Tibial nerve (tissue), 4 donors: ENCODE measurements at places on chromosomes 11 and 22. TPM values are rescaled to one million over a fixed set of nuclear protein-coding genes. Genes with fewer than 3 reads are reported as not detected.

DNA sequence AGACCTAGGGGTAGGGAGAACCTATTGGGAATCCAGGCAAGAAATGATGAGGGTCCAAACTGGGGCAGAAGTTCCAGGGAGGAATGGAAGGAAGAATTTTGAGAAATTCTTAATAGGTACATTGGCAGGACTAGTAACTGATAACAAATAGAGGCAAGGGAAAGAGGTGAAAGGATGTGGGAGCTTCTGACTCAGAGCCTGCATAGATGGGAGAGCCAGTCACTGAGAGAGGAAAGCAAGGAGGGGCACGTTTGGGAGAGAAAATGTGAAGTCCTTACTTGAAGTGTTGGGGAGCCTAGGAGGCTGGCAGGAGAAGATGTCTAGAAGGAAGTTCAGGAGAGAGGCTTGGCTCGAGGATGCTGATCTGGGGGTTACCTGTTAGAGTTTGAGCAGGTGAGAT is 104.6 kb upstream of the NCAM1 start:
- no peak for DNase-seq

TIMP3 gene
- total RNA-seq: 925 TPM

KDELR3 gene
- total RNA-seq: 10.1 TPM

C22orf42 gene
- not detected for total RNA-seq

GRCh38 chr11:74839446-74839845 is 90.8 kb downstream of the RNF169 start:
- no peak for DNase-seq

GRCh38 chr11:2793701-2794045 is 91.9 kb downstream of the CDKN1C start:
- DNase-seq: no peak

DNA sequence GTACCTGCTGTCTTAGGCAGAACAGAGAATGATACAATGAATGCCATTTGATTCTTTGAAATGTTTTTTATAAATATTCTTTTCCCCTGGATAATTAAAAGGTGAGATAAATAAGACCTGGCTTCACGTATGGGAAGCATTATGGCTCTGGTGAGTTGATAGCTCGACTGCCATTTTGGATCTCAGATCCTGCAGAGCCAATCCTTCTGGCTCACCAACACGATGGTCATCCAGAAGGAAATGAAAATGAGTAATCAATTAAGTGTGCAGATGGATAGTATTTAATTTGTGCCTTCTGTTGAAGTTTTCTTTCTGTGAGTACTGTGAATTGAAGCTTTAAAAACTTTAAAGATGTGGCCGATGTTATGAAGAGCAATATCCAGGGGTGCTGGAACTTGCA is 2.7 kb downstream of the TNRC6B start:
- no peak for DNase-seq

- no peak for DNase-seq
Observed at GRCh38 chr11:47308050-47308823, 38.3 kb downstream of the MADD start.

BLID gene
- 7.0 TPM for total RNA-seq

GRCh38 chr11:1515082-1516060 is 28.8 kb upstream of the MOB2 start:
- peak; percentile 78 for DNase-seq

DNA sequence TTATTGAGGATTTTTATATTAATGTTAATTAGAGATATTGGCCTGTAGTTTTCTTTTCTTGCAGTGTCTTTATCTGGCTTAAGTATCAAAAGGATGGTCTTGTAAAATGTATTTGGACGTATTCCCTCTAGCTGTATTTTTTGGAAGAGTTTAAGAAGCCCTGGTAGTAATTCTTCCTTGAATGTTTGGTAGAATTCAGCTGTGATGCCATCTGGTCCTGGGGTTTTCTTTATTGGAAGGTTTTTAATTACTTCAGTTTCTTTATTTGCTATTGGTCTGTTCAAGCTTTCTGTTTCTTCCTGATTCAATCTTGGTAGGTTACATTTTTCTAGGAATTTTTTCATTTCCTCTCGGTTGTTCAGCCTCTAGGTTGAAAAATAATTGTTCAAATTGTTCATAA is 255.0 kb upstream of the TBCEL start:
- no peak for DNase-seq

SCGB1D2 gene
- total RNA-seq: not detected

APLNR gene
- 0.63 TPM for total RNA-seq

GRCh38 chr11:3014057-3014938 is 22.2 kb upstream of the NAP1L4 start:
- no peak for DNase-seq

OTOG gene
- total RNA-seq: not detected

ANO5 gene
- total RNA-seq: 1.1 TPM

DNA sequence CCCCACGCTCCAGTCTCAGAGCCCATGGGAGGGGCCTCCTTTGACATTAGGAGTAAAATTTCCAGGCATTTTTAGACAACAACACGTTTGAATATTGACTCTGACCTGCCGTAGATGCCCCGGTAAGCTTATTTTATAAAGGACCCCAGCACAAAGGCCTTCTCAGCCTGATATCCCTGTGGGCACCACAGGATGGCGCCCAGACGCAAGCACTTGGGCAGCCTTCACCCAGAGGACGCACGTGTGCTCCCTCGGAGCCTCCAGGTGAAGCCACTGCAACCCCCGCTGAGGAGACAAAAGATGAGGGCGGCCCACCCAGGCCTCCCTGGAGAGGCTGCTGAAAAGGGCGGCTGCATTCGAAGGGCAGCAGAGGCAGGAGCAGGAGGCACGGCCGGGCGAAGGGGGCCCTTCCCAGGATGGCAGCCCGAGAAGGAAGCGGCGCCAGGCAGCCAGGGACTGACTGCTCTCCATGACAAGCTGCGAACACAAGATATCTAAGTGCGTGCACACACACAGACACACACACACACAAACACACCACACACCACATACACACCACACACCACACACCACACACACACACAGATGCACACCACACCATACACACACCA is 15.2 kb upstream of the TH start:
- no peak for DNase-seq

GRCh38 chr22:24155627-24156140 is 25.6 kb upstream of the SUSD2 start:
- DNase-seq: peak; percentile 65

DNA sequence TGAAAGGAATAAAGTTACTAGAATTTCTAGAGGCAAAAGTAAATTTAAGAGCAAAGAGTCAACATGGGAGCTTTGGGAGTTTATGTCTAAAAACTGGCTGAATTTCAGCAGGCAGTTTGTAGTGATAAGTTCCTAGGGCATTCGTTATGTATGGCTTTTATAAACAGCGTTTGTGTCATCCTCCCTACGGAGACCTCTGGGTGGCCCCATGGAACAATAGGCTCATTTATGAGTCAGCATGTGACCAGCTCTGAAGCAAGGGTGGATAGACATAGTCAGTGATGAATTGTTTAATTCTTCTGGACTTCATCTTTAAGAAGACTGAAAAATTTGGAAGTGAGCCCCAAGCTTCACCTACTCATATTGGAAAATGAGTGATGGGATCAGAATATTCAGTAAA is 37.1 kb downstream of the SVIP start:
- DNase-seq: no peak

- peak; percentile 55 for DNase-seq
Observed at GRCh38 chr11:64233913-64234586, at the start of gene VEGFB. Gene VEGFB, plus strand, starts transcription at chr11:64234584. Its CDS starts 250 bp downstream, at chr11:64234834.

GRCh38 chr11:73267906-73268540 is 4.1 kb upstream of the P2RY6 start:
- no peak for DNase-seq

DNA sequence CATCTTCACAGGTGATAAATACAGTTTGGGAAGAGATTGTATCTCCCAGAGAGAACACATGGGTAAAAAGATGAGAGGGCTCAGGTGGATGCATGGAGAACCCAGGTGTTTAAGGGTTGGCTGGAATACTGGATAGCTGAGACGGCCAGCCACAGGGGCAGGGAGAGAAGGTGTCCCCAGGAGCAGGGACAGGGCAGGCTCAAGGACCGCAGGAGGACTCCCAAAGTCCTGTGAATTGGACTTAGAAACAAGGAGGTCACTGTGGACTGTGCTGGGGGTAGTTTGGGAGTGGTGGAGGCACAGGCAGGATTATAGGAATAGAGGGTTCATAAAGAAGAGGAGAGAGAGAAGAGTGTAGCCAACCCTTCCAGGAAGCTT is 103.8 kb upstream of the PARVA start:
- DNase-seq: no peak

GRCh38 chr11:101008961-101009689 is 120.5 kb downstream of the PGR start:
- DNase-seq: no peak

DNA sequence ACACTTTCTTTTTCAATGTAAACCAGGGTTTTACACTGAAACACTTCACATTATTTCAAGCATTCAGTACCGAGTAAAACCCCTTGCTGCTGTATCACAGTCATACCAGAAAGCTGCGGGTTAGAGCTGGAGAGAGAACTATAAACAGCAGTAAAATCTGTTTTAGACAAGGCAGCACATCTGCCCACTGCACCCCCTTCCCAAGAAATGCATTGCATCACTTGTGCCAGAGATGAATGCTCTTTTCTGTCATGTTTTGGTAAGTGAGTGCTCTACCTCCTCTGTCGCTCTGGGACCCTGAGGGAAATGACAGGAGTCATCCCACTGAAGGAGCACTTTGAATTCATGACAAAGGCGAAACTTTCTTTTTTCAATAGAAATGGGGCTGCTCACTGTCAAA is 107.2 kb downstream of the MAML2 start:
- no peak for DNase-seq

DNA sequence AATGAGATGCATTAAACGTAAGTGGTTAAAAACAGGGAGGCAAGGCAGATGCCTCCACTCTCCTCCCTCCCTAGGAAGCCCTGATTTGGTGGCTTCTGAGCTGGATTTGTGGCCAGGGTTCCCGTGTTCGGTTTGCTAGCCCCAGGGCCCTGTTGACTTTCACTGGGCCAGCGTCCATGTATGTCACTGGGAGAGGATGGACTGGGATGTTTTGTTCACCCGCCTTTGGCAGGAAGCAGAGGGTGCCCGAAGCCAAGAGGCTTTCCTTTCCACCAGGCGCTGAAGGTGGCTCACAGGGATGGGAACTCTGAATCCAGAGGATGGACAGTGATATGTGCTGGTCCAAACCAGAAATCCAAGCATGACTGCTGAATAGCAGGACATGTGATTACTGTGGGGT is 146.6 kb downstream of the CSNK2A3 start:
- DNase-seq: no peak

- no peak for DNase-seq
Observed at GRCh38 chr11:120289426-120289825, 35.7 kb upstream of the TLCD5 start.

DNA sequence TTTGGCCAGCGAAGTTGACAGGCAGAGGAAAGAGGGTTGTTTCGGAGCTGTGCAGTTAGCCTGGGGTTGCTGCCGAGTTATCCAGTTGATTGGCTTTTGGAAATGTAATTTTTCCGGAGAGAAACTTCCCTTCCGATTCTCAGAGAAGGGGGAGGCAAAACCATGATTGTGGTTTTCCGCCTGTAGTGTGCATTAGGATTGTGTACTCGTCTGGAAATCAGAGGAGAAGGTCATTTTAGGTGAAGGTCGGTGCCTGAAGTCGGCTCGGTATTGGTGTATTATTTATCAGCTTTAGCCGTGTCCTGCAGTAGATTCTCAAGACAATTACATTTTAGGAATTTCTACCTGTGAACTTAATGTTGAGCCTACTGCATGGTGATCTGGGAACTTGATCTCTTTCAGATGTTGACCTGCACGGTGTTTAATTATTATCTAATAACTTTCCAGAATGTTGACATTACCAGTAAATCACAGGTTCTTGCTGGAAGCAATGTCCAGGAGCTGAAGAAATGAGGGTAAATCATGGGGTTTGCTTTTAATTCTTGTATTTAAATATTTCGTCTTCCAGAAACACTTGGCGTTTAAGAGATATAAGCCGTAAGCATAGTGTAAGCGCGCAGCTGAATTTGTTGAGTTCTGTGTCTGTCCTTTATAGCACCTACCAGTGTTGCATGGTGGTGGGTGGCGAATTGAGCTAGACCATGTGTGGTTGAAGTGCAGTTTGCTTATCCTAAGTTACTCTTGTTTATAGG is 1.3 kb downstream of the ARHGEF12 start:
- no peak for DNase-seq

GRCh38 chr11:65700399-65700798 is 11.7 kb upstream of the KAT5 start:
- no peak for DNase-seq

MUC5AC gene
- total RNA-seq: not detected

APOA4 gene
- total RNA-seq: not detected

DNA sequence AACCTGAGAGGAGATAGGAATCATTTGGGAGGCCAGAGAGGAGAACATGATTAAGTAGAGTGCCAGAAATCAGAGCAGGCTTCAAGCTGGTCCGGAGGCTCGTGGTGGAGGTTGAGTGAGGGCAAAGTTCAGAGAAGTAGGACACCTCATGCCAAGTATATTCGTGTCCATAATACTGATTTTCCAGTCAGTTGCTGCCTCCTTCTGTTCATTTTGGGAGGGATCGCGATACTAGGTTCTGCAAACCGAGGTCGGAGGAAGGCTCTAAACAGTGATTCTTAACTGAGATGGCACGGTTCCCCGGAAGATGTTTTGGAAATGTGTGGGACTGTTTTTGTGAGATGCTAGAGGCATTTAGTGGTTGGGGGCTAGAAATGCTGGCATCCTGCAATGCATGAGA is 13.6 kb upstream of the CD3E start:
- DNase-seq: peak; percentile 10

DNA sequence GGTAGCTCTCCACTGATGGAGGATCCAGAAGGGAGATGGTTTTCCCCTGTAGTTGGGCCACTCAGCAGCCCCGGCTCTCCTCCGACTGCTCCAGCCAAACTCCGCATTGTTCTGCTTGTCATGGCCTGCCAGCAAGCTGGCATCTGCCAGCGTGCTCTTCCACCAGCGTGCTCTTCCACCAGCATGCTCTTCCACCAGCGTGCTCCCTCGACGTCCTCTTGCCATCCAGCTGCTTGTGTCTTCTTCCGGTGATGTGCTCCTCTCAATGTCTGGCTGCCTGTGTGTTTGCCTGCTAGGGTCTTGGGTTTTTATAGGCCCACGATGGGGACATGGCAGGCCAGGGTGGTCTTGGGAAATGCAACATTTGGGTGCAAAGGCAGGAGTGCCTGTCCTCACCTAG is 43.5 kb upstream of the GNAZ start:
- no peak for DNase-seq

DNA sequence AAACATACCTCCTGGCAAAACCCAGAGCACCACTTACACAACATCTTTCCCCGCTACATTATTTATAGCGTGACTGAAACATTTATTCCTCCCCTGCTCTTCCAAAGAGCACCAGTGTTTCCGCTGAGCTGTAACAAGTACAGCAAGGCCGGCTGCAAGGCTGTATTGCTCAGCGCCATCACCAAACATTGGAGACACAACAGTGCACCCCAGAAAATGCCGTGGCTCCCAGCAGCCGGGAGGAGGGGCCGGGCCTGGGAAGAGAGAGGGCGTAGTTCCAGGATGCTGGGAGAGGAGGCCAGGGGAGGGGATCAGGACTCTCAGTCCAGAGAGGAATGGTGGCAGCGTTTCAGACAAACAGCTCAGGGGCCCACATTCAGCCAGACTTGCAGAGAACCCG is 133.2 kb downstream of the DSCAML1 start:
- no peak for DNase-seq

GRCh38 chr22:27724709-27725108 is 76.8 kb downstream of the MN1 start:
- DNase-seq: no peak
